ENCODE measurements at places on chromosomes 6 and 20. TPM values are rescaled to one million over a fixed set of nuclear protein-coding genes. Genes with fewer than 3 reads are reported as not detected.

DNA sequence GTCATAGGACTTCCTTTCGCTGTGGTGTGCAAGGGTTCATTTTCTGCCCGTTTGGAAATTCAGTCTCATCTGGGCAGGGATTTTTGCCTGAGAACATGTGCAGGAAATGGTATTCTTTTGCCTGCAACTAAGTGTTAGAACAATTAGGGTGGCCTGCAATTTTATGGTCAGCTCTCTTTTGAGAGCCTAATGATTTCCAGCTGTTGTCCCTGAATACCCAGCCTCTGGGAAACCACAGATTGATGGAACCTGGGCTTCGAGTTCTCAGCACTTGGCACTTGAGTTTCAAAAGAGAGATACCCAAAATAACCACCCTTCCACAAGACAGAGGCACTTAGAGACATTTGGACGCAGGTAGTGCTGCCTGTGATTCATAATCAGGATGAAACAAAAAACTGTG lies 217.2 kb upstream of the FOXA2 start:
- no peak for DNase-seq
- no peak overlapping the region for H3K27ac ChIP-seq
- no peaks in the 10 kb centered on the region for H3K27me3 ChIP-seq
- no peaks in the 10 kb centered on the region for H3K4me1 ChIP-seq

- H3K36me3 ChIP-seq, result no peaks in the 10 kb centered on the region
- no peaks in the 10 kb centered on the region for H3K27me3 ChIP-seq
- DNase-seq, result no peak
- no peaks in the 10 kb centered on the region for H3K4me1 ChIP-seq
Measured at GRCh38 chr6:96816301-96816817, 20.9 kb downstream of the GPR63 start.

Gene OARD1
- 50.9 TPM for polyA plus RNA-seq

- no peaks in the 10 kb centered on the region for H3K27me3 ChIP-seq
- DNase-seq, result no peak
- H3K27ac ChIP-seq, result no peak overlapping the region
- no peaks in the 10 kb centered on the region for H3K4me1 ChIP-seq
- no peak overlapping the region for H3K4me3 ChIP-seq
Measured at GRCh38 chr6:141174932-141175331, 957.8 kb upstream of the GJE1 start.

Gene ALDH8A1
- polyA plus RNA-seq, result 9.1 TPM

DNA sequence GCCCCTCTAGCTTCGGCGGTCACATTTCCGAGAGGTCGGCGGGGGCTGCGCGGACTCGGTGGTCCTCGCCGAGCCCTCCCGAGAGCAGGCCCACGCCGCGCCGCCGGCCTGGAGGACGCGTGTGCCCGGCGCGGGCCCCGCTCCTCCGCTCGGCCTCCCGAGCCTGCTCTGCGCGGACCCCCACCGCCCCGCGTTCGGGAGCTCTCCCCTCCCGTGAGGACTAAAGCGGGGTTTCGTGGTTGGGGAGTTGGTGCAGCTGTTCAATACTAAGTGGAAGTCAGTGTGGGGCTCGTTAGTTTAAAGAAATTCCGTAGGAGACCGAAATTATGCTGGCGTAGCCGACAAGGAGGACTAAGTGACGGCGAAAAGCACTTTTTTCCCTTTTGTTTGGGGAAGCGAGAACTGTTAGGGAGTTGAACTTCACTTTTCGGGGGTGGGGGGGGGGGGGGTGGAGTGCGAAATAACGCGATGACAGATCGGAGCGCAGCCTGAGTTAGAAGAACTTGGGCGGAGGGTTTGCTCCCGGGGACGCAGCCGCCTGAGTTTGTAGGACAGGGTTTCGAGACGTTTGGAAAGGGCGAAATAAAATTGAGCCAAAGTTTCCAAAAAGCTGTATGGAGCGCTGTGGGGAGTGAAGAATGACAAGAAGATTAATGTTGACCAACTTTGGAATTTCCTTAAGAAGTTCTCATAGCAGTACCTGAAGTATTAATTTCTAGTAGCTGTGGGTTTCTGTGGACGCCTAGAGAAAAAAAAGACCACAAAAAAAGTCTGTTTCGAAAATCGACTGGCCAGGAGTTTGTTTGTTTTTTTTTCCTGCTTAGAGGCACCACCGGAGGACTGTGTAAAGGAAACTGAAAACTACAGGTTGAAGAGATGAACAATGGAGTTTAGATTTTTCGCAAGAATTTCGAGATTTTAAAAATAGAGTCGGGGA lies 1.4 kb downstream of the QKI start:
- no peaks in the 10 kb centered on the region for H3K36me3 ChIP-seq
- peak; percentile 44 for DNase-seq
- H3K4me1 ChIP-seq, result no peaks in the 10 kb centered on the region
- H3K27ac ChIP-seq, result peak overlapping the region; percentile 99

DNA sequence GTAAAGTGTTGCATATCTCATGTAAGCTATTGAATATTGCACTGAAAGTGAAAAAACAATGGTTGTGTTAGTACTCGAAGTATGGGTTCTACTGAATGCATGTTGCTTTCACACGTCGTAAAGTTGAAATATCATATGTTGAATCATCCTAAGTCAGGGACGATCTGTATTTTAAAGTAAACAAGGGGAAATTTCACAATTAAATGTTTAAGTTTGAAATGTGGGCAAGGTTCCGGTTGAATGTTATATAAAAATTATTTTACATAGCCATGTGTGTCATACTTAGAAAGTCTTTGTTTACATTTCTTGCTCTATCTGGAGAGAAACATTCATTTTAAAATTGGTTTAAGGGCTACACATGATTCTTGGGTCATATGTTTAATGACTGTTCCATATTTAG lies 76.8 kb downstream of the AKAP7 start:
- peaks cover 4% of the 10 kb centered on the region for H3K4me1 ChIP-seq
- H3K27ac ChIP-seq, result no peak overlapping the region
- no peak for DNase-seq

Gene CD24
- polyA plus RNA-seq, result 71.5 TPM

GRCh38 chr6:76790045-76790796 lies 673.1 kb downstream of the HTR1B start:
- no peak for DNase-seq
- H3K27me3 ChIP-seq, result no peaks in the 10 kb centered on the region
- H3K27ac ChIP-seq, result no peak overlapping the region
- H3K36me3 ChIP-seq, result no peaks in the 10 kb centered on the region
- H3K4me3 ChIP-seq, result no peak overlapping the region

Gene HTR1E
- not detected for polyA plus RNA-seq

Gene FAM209B
- polyA plus RNA-seq, result 3.3 TPM

- no peak overlapping the region for H3K27ac ChIP-seq
- DNase-seq, result no peak
Measured at GRCh38 chr6:19333936-19334335, 503.2 kb upstream of the ID4 start.

Gene REM1
- 1.2 TPM for polyA plus RNA-seq

- H3K27me3 ChIP-seq, result no peaks in the 10 kb centered on the region
- no peak overlapping the region for H3K27ac ChIP-seq
- peaks cover 12% of the 10 kb centered on the region for H3K4me1 ChIP-seq
- H3K4me3 ChIP-seq, result no peak overlapping the region
- H3K36me3 ChIP-seq, result no peaks in the 10 kb centered on the region
Measured at GRCh38 chr6:56757588-56757984, 114.9 kb upstream of the DST start.

Gene EYA4
- 9.5 TPM for polyA plus RNA-seq

DNA sequence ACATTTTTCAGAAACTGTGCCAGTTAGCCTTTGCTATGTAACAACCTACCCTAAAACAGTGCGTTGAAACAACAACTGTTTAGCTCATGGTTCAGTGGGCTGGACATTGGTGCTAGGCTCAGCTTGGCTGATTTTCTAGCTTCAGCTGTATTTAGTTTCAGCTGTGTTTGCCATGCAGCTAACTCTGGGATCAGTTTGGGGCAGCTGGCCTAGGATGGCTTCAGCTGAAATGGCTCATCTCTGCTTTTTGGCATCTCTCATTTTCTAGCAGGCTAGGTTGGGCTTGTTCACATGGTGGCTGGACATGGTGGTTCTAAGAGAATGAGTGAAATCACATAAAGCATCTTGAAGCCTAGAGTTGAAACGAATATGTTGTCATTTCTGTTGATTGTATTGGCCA lies 464.2 kb downstream of the QKI start:
- H3K27ac ChIP-seq, result no peak overlapping the region
- no peaks in the 10 kb centered on the region for H3K4me1 ChIP-seq

Gene ARID1B
- polyA plus RNA-seq, result 26.5 TPM

Gene FOXC1
- 17.3 TPM for polyA plus RNA-seq

GRCh38 chr6:105243487-105243886 lies 63.7 kb upstream of the POPDC3 start:
- H3K36me3 ChIP-seq, result no peaks in the 10 kb centered on the region
- no peaks in the 10 kb centered on the region for H3K27me3 ChIP-seq
- H3K4me1 ChIP-seq, result no peaks in the 10 kb centered on the region
- H3K27ac ChIP-seq, result no peak overlapping the region

DNA sequence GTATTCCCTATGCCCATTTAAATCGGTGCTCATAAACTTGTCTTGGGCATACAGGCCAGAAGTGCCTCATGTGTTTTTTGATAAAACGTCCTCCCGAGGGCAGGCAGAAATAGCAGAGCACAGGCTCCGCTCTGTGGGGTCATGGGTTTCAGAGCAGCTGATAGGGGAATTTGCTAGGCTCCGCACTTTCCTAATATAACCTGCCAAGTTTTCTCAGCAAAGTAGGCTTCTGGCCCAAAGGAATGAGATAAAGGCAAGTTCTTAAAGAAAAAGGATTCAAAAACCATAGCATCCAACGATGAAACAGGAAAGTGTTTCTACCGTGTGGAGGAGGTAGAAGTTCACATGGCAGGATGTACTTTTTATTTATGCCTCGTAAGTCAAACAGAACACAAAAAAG lies 69.8 kb upstream of the RALGAPA2 start:
- H3K4me1 ChIP-seq, result peaks cover 2% of the 10 kb centered on the region
- DNase-seq, result no peak
- H3K4me3 ChIP-seq, result no peak overlapping the region

- no peaks in the 10 kb centered on the region for H3K27me3 ChIP-seq
- no peak overlapping the region for H3K4me3 ChIP-seq
- H3K36me3 ChIP-seq, result no peaks in the 10 kb centered on the region
- H3K27ac ChIP-seq, result no peak overlapping the region
Measured at GRCh38 chr6:44664716-44665115, 277.2 kb downstream of the CDC5L start.

GRCh38 chr6:97175806-97176205 lies 107.2 kb downstream of the MMS22L start:
- H3K4me1 ChIP-seq, result no peaks in the 10 kb centered on the region
- no peak overlapping the region for H3K27ac ChIP-seq
- no peak for DNase-seq
- H3K4me3 ChIP-seq, result no peak overlapping the region
- H3K27me3 ChIP-seq, result no peaks in the 10 kb centered on the region

- no peak overlapping the region for H3K4me3 ChIP-seq
- H3K27ac ChIP-seq, result no peak overlapping the region
- H3K27me3 ChIP-seq, result no peaks in the 10 kb centered on the region
- peaks cover 38% of the 10 kb centered on the region for H3K36me3 ChIP-seq
- no peak for DNase-seq
Measured at GRCh38 chr20:35669681-35670080, 5.0 kb upstream of the CPNE1 start.

DNA sequence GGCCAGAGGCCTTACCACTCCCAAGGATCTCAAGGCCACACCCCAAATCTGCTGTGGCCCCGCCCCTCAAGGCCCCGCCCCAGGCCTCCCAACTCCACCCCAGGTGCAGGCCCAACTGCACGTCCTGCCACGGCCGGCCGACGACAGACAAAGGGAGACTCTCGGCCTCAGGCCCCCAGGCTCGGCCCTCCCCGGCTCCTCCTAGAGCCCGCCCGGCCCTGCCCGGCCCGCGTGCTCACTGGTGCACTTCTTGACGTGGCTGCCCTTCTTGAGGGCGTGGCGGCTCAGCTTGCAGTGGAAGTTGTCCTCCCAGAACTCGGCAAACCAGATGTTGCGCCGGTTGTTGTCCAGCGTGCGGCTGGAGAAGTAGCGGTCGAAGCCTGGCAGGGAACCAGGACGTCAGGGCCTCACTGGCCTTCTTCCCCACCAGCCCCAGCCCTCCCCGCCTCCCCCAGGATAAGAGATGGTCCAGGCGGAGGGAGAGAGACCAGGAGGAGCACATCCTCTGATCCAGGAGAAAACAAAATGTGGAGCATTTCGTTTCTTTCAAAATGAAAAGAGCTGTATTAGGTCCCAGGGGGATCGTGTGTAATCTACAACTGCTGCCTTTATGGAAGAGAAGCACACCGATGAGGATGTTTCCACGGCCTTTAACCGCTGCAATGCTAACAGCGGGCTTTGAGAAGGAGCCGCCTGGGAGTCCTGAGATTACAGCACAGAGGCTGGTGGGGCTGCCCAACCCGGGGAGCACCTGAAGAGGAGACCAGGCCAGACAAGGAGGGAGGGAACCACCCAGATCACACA lies 89.4 kb downstream of the GRM4 start:
- H3K27me3 ChIP-seq, result no peaks in the 10 kb centered on the region
- no peak overlapping the region for H3K27ac ChIP-seq
- no peak overlapping the region for H3K4me3 ChIP-seq
- no peak for DNase-seq
- no peaks in the 10 kb centered on the region for H3K36me3 ChIP-seq

Gene SOX4
- polyA plus RNA-seq, result 85.7 TPM

DNA sequence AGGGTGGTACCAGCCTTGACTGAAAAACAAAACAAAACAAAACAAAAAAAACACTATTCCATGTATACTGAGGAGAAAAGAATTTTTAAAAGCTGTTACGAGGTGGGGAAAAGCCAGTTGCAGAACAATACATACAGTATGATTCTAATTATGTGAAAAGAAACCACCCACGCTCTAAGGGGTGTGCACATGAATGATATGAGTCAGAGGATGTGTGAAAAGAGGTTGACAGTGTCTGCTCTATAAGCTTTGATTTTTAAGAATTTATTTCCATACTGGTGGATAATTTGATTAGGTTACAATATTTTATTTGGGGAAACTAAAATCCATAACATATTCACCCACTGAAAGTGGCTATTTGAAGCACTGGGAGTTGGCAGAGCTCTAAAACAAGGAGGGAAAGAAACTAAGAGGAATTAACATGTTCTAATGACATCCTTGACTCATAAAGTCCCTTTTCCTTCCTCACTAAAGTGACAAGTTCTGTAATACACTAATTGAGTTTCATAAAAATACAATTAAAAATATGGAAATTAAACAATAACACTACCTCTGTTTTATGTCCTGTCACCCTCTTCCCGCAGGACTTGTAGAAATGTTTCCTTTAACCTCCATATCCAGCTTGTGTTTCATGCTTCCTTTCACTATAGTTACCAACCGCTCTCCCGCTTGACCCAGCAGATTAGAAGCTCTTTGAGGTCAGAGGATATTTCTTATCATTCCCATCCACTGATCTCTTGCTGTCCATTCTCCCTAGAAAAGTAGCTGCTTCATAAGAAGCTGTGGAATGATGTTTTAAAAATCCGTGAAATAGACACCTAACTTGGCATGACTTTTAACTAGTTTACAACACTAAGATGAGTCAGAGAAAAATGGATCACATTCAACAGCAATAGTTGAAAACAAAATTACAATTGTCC lies 118.6 kb upstream of the CCDC28A start:
- no peaks in the 10 kb centered on the region for H3K36me3 ChIP-seq
- no peak for DNase-seq
- H3K4me1 ChIP-seq, result no peaks in the 10 kb centered on the region
- H3K4me3 ChIP-seq, result no peak overlapping the region
- H3K27me3 ChIP-seq, result no peaks in the 10 kb centered on the region

Gene RWDD2A
- 4.3 TPM for polyA plus RNA-seq

GRCh38 chr6:13256266-13257001 lies 71.9 kb downstream of the TBC1D7 start:
- H3K4me3 ChIP-seq, result no peak overlapping the region
- DNase-seq, result no peak
- H3K27ac ChIP-seq, result no peak overlapping the region
- H3K4me1 ChIP-seq, result peaks cover 4% of the 10 kb centered on the region
- H3K27me3 ChIP-seq, result no peaks in the 10 kb centered on the region
- no peaks in the 10 kb centered on the region for H3K36me3 ChIP-seq

Gene SCUBE3
- polyA plus RNA-seq, result 0.14 TPM

Gene PTCRA
- polyA plus RNA-seq, result 13.4 TPM
